ENCODE measurements at places on chromosomes 4 and X.

GRCh38 chrX:68438575-68438974 lies 5.3 kb upstream of the OPHN1 start:
- no peak for DNase-seq

GRCh38 chr4:3710451-3711182 lies 55.6 kb upstream of the ADRA2C start:
- DNase-seq: no peak

DNA sequence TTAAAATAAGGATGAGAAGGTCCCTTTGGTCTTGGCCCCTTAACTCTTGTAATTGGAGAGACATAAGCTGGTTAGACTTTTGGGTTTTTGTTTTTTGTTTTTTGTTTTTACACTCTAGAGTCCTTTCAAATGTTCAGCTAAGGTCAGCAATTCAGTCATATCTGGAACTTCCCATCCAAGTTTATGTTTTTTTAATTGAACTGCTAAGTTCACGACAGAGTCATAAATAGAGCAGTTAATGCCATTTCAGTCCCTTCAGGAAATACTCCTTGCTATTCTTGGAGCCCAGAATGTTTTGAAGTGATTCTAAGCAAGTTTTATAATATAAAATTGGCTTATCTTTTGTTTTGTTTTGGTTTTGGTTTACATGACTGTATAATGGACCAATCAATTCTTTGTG lies 329.4 kb upstream of the PABPC4L start:
- no peak for DNase-seq

DNA sequence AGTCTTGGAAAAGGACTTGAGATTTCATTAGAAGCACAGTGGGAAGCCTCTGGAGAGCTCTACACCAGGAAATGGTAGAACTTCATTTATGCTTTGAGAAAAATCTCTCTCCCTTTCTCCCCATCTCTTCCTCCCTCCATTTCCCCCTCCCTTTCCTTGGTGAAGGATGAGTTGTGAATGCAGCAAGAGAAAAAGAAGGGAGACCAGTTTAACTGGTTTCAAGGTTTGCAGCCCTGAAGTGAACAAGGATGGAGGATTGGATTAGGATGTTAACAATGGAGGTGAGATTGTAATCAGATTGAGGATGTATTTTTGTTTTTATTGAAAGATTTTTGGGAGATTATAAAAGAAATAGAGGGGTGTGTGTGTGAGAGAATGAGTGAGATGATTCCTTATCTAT lies 99.5 kb downstream of the ANK2 start:
- DNase-seq: no peak

GRCh38 chr4:5654791-5655190 lies 53.6 kb downstream of the EVC2 start:
- DNase-seq: no peak

- DNase-seq: no peak
Measured at GRCh38 chr4:152540293-152540674, 4.4 kb upstream of the FBXW7 start.

DNA sequence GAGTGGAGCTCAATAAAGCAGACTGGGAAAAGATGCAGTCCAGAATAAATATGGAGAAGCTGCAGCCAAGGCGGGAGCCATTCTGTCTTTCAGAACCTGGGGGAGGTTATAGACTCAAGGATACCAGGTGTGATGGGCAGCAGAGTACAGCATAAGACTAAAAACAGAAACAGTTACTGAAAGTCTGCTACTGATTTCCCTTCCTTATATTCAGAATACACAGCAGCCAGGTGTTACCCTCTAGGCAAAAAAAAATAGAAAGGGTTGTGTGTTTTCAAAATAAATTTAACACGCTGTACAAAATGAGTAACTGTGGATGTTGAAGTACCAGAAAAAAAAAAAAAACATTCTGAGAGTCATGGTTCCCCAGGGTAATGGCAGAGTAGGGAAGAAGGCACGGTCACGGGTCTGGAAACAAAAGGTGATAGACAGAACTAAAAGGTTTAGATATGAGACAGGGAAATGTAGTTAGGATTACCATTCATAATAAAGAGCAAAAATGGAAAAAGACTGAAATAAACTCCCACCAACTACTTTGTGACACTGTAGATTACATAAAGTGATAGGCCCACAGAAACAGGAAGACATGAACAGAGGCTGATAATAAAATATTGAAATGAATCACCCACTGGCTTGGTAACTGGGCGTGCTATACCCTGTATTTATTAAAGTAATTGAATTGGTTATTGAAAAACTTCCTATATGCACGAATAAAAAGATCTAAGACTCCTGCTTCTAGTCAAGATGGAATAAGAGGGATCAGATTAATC lies 10.8 kb upstream of the HHIP start:
- DNase-seq: no peak

DNA sequence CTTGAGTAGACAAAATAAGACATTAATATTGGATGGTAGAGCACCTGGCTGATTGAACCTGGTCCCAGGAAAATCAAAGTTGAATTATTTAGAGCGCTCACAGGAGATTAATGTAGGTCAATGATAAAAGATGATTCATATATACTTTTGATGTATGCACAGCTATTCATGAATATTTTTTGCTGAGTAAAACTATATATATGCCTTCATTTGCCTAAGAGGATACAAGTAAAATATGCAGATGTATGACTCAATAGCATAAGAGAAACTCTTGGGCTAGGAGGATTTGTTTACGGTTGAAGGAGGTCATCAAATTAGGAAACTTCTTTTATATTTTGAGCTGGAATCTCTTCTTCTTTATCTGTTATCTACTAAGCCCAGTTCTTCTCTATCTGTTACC lies 202.7 kb upstream of the HS3ST1 start:
- no peak for DNase-seq

DNA sequence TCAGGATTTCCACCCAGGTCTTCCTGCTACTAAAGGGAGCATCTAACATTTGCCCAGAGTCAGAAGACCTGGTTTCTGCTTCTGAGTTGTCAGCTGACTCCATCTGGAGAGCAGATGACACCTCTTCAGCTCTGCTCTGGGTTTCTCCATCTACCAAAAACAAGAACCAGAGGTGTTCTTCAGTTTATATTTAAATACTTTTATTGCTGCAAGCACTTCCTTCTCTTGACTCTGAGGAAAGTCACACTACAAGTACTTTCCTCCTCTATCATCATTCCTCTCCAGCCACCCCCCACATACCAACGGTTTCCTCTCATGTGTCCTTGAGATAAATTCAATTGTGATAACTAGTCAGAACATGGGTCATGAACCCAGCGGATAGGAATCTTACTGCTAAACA lies 88.4 kb downstream of the PPP3CA start:
- DNase-seq: no peak

- DNase-seq: no peak
Measured at GRCh38 chr4:118356731-118357130, 3.9 kb upstream of the PRSS12 start.

DNA sequence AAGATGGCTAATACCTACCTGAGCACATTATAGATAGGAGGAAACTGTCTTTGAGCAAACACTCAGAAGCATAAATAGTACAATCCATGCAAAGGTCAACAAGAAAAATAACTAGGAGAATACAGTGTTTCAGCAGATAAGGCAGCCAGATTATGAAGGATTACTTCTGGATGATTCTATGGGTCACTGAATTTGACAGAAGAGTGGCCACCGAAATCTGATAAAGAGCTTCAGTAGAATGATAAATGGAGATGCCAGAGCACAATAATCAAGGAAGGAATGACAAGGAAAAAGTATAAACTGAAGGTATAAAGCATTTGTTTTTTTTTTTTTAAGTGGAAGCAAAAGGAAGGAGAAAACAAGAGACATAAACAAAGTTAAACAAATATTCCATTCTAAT lies 58.7 kb downstream of the ELF2 start:
- DNase-seq: no peak

DNA sequence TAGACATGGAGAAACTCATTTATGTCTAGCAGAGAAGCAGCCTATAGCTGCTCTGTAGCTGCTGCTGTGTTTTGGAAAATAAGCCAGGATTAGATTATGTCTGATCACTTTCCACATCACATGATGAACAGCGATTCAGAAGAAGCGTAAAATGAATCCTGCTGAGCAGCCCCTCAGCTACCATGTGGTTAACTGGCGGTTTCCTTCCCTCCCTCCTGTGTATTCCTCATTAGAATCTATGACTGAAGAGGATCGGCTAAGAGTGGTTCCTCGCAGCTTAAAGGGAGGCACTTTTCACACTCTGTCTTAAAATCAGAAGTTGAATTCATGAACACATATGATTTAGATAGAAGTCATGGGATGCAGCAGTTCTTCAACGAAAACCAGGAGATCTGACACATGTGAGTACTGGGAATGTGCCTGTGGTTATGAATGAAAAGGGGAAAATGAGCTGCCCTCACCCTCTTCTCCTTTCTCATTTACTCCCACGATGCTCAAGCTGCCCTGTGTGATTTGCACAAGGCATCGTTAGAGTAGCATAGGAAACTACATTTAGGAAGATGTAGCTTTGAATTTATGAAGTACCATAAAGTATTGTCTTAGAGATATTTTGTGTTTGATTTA lies at the start of gene PPEF1:
TSS of gene PPEF1 (plus strand) at position 220 of the 624 bp plus-strand sequence. CDS start at position 356, 136 bp downstream.
- DNase-seq: no peak

DNA sequence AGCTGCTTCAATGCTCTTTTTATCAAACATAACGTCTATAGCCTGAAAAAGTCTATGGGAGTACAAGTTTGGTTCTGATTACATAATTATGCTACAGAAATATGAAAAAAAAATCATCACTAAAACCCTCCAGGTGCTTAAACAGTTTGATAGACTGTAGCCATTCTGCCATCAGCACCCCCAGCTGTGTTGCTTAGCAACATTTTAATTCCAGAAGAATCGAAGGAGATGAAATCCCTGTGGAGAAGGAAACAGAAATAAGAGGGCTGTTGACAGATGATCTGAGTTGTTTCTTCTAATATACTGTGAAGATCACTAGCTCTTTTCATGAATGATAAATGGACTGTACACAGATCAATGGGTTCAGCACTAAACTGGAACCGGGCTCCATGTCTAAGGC lies 402.8 kb downstream of the AFF2 start:
- DNase-seq: no peak

DNA sequence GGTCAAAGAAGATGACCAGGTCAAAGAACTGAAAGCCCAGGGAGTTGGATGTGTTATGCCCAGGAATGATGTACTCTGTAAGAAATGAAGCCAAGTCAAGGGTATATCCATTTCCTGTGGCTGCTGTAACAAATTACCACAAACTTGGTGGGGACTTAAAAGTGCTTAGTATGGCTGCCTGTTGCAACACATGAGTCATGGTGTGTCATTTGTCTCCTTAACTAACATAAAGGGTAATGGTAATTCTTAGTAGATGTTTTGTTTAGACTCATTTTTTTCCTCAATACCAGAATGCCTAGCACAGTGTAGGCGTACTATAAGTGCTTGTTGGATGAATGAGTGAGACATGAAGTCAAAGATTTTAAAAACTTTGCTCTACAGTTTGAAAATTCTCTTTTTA lies 45.7 kb downstream of the SYTL5 start:
- no peak for DNase-seq

GRCh38 chr4:146709956-146710355 lies 71.3 kb downstream of the POU4F2 start:
- no peak for DNase-seq

DNA sequence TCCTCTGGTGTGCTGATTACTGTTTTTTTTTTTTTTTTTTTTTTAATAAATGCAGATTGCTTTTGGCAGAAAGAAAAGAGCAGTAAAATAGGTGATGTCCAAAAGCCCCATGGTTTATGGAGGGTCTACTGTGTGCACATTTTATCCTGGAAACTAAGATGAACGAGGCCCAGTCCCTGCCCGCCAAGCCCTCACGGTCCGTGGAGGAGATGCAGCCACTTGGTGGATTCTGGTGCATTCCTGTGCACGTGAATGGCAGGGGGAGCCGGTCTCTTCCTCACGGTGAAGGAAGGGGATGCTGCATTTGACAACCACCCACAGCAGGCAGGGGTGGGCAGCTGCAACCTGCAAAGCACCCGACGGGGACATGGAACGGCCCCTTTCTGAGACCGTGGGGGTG lies 100.2 kb upstream of the AFAP1 start:
- no peak for DNase-seq

- DNase-seq: no peak
Measured at GRCh38 chrX:39667191-39667590, 430.6 kb downstream of the BCOR start.

DNA sequence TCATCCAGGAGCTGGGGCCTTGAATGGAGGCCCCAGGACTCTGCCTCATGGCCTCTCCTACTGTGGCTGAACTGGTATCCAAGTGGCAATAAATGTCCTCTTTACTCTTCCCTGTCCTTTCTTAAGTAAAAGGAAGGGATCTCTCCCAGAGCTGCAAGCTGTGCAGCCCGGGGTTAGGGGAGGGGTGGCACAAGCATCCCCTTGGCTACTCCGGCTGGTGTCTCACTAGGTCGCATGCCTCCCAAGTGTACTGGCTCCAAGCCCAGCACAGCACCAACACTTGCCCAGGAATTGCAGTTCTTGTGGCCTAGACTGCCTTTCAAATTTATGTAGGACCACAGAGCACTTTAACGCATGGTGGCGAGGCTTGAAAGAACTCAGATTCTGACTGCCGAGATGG lies 44.7 kb upstream of the MED14 start:
- no peak for DNase-seq

DNA sequence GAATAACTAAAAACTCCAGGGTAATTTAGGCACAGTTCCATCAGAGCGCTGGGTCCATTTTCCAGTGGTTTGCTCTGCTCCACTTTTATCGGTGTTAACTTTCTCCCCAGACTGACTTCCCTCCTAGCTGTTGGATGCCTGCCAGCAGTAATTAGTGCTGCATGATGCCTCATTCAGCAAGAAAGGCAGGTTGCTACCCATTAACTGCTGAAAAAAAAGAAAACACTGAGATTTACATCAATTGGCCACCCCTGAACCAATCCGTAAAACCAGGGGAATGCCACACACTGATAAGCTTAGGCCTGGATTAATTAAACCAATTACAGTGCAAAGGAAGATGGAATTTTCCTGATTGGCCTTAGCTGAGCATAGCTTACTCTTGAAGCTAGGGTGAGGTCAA lies 182.4 kb upstream of the CXXC4 start:
- DNase-seq: no peak

GRCh38 chr4:48756689-48757220 lies 23.3 kb downstream of the FRYL start:
- DNase-seq: no peak

DNA sequence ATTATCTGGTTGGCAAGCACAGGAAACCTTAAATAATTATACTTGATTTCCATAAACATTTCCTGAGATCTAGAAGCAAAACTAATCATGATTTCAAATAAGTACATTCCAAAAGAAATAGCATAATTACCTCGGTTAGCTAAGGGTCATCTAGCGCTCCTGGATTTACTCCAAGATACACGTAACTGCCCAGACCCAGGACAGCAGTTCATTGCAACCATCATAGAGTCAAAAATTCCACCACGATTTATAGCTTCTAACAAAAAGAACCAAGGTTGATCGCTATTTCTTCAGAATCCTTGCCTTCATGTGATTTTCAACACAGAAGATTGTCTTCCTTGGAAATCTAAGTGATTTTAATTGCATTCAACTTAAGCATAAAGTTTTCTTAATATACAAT lies 1235.5 kb upstream of the TENM3 start:
- DNase-seq: no peak

DNA sequence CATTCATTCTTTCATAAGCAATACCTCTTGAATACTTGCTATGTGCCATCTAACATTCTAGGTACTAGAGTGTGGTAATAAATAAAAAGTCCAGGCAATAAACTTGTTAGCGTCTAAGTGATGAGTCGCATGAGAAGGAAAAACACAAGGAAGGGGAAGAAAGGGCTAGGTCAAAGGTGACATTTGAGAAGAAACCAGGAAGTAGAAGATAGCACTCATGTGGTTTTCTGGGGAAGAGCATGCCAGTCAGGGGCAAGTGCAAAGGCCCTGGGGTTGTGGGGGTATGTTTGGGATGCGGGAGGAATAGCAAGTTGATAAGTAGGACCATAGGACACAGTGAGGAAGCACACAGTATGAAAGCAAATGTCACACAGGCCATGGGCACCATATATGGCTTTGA lies 157.0 kb downstream of the TSPAN5 start:
- no peak for DNase-seq

All from endothelial cell (in vitro differentiated cells).